CD4-positive, alpha-beta T cell treated with Interleukin-21 for 1 hour (primary cell): ENCODE measurements at places on chromosomes 11 and 22.

DNA sequence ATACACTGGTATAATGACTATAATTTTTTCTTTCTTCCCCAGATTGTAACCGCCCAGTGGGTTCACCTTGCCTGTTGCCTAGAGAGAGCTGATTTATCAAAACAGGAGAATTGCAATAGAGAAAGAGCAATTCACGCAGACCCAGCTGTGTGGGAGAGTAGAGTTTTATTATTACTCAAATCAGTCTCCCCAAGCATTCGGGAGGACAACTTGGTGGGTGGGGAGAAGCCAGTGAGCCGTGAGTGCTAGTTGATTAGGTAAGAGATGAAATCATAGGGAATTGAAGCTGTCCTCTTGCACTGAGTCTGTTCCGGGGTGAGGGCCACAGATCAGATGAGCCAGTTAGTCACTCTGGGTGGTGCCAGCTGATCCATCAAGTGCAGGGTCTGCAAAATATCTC is 73.2 kb downstream of the SLC35F2 start:
- no peak for DNase-seq

DNA sequence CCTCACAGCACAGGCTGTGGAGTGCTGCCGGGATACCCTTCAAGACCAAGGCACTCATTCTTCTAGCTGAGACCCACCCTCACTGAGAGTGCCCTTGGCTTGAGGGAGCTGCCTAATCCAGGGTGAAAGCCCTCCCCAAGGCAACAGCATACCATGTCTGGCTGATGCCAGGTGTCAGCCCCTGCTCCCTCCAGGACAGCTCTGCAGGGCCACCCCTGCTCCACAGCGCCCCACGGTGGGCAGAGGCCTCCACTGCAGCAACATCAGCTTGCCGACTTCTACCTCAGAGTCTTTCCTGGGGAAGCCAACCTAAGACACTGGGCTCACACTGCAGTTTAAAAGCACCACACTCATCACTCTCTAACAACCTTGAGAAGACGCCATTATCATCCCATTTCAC is 29.0 kb downstream of the TTLL1 start:
- peak; percentile 28 for DNase-seq

DNA sequence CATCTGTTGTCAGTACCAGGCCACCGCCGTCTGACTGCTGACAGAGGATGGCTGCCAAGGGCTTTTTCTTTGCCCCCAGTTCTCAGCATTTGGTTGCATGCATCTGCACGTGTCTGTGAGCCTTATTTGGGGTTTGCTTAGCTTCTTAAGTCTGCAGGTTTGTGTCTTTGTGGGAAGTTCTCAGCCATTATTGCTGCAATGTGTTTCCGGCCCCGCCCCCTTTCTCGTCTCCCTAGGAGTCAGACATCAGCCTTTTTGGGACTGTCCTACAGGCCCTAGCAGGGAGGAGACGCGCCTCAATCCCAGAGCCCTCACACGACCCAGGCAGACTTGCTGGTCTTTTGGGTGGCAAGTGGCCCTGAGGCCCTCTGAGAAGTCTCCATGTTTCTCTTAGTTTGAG is 8.0 kb downstream of the MOB2 start:
- DNase-seq = no peak

DNA sequence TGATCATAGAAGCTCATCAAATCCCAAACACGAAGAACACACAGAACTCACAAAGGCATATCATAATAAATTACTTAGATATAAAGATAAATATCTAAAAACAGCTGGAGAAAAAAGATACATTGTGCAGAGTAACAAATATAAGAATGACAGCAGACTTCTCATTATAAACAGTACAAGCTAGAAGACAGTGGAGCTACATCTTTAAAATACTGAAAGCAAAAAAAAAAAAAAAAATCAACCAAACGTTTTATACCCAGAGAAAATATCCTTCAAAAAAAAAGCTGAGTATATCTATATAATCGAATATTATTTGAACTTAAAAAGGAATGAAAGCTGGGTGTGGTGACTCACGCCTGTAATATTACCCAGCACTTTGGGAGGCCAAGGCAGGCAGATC is 90.0 kb downstream of the SBF2 start:
- no peak for DNase-seq

- no peak for DNase-seq
Measured at GRCh38 chr22:44393066-44393465, 80.3 kb upstream of the SHISAL1 start.

- DNase-seq = no peak
Measured at GRCh38 chr22:36422287-36423014, 34.7 kb upstream of the MYH9 start.

- no peak for DNase-seq
Measured at GRCh38 chr11:130652671-130653335, 204.4 kb downstream of the ADAMTS15 start.
